ENCODE measurements at places on chromosomes 2 and 18.

- DNase-seq, result no peak
These were observed 45.3 kb downstream of the BIRC6 start for GRCh38 chr2:32402091-32402490.

DNA sequence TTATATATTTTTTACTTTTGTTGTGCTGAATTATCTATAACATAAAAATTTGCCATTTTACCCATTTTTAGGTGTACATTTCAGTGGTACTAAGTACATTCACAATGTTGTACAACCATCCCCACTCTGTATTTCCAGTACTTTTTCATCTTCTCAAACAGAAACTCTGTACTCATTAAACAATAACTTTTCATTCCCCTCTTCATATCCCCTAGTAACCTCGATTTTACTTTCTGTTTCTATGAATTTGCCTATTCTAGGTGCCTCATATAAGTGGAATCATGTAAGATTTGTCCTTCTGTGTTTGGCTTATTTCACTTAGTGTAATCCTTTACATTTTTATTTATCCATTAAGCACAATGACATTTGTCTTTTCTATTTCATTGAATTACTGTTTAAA is 51.3 kb downstream of the GTF2A1L start:
- no peak for DNase-seq

- DNase-seq, result no peak
These were observed 21.3 kb downstream of the MRPL19 start for GRCh38 chr2:75667884-75668283.

DNA sequence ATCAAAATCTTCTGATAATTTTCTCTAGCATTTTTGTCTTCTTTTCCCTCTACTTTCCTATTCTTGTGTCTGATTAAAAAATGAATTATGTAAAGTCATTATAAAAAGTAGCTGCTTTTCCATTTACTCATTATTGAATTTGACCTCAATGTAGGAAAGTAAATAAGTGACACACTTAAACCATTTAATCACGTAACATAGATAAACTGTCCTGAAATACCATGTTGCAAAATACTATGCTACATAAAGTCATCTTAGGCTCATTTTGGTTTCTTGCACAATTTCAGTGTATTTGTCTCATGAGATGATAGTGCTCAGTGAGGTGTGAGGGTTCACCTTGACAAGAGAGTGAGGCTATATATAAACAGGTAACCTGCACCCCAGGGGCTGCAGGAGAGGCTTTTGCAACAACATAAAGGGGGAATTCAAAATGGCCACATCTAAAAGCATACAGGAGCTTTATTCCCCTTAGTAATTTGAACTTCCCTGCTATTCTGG is 502.7 kb downstream of the RNF144A start:
- no peak for DNase-seq

DNA sequence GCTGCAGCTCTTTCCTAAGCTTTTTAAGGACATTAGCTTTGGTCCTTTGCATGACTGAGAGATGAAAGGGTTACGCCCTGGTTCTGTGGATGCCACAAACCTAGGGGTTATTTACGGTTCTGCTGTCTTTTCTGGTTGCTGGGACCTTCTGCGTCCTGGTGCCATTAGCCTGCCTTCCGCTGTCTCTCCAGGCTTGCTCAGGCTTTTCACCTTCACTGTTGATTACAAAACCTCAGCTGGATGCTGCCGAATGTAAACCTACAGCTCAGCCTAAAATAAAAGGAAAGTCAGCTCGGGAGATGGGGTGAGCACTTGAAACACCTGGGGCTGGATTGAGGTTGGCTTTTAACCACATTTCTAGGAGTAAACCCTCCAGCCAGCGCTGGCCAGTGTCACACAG is 130.9 kb upstream of the ARHGAP28 start:
- DNase-seq, result no peak

- DNase-seq, result no peak
These were observed 551.8 kb upstream of the SOX11 start for GRCh38 chr2:5140347-5140746.

GRCh38 chr18:6607343-6607742 is 122.2 kb upstream of the ARHGAP28 start:
- no peak for DNase-seq

Measured in D341Med (cell line).